ENCODE measurements at places on chromosomes 16 and 17. TPM values are rescaled to one million over a fixed set of nuclear protein-coding genes. Genes with fewer than 3 reads are reported as not detected.

The GAS2L2 gene
- 0.16 TPM for total RNA-seq

The MT1H gene
- total RNA-seq = not detected

The VAT1L gene
- 5.2 TPM for total RNA-seq

The NR1D1 gene
- 2.5 TPM for total RNA-seq

The RPRML gene
- total RNA-seq = 1.6 TPM

GRCh38 chr16:85677383-85677967, 11.3 kb downstream of the GINS2 start:
- no peak overlapping the region for H3K27ac ChIP-seq
- H3K4me1 ChIP-seq = no peaks in the 10 kb centered on the region
- no peak overlapping the region for H3K4me3 ChIP-seq
- peaks cover 15% of the 10 kb centered on the region for H3K36me3 ChIP-seq
- H3K27me3 ChIP-seq = no peaks in the 10 kb centered on the region

- H3K4me1 ChIP-seq = no peaks in the 10 kb centered on the region
- no peaks in the 10 kb centered on the region for H3K27me3 ChIP-seq
- no peak overlapping the region for H3K4me3 ChIP-seq
- H3K36me3 ChIP-seq = no peaks in the 10 kb centered on the region
- DNase-seq = no peak
Measured at GRCh38 chr17:35889241-35889640, 9.1 kb upstream of the CCL5 start.

GRCh38 chr17:66372182-66372581, 69.8 kb downstream of the PRKCA start:
- H3K27ac ChIP-seq = no peak overlapping the region
- peaks cover 38% of the 10 kb centered on the region for H3K4me1 ChIP-seq
- no peak for DNase-seq
- H3K36me3 ChIP-seq = no peaks in the 10 kb centered on the region

DNA sequence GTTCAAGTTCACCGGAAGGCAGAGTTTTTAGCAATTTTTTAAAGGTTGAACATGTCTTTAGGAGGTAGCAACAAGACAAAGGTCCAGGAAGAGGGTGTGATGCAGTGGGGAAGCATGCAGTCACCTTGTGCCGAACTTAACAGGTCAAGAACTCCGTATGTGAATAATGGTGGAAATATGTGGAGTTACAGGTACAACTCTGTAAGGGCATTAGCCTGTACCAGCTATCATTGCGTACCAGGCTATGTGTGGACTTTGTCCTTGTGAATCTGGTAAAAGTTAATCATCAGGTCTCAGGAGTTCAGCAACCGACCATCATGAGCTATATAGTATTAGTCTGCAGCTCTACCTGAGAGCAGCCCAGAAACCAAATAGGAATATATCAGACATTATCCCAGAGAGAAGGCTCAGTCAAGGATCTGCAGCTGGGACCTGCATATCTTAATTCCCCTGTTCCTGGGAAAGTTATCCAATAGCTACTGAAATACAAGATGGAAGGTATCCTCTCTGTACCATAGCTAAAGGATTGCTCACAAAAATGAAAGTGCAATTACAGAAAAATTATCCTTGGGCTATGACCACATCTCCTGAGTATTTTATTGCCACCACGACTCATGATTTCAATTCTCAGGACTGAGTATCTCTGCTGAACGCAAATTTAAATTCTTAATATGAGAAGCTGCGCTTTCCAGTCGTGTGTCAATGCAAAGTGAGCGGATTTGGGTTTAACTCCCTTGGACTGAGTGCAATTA, 469.3 kb downstream of the CDH13 start:
- no peak overlapping the region for H3K4me3 ChIP-seq
- no peak overlapping the region for H3K27ac ChIP-seq
- peaks cover 8% of the 10 kb centered on the region for H3K36me3 ChIP-seq
- peaks cover 4% of the 10 kb centered on the region for H3K27me3 ChIP-seq
- H3K4me1 ChIP-seq = no peaks in the 10 kb centered on the region

GRCh38 chr17:49633762-49634484, 44.0 kb downstream of the SPOP start:
- no peak overlapping the region for H3K27ac ChIP-seq
- H3K36me3 ChIP-seq = peaks cover 9% of the 10 kb centered on the region
- no peak for DNase-seq
- H3K27me3 ChIP-seq = no peaks in the 10 kb centered on the region
- H3K4me1 ChIP-seq = peaks cover 12% of the 10 kb centered on the region
- no peak overlapping the region for H3K4me3 ChIP-seq

GRCh38 chr16:81693041-81693743, 85.9 kb upstream of the PLCG2 start:
- H3K4me3 ChIP-seq = no peak overlapping the region
- peaks cover 15% of the 10 kb centered on the region for H3K36me3 ChIP-seq
- no peaks in the 10 kb centered on the region for H3K27me3 ChIP-seq
- DNase-seq = no peak
- H3K4me1 ChIP-seq = peaks cover 46% of the 10 kb centered on the region

- H3K36me3 ChIP-seq = no peaks in the 10 kb centered on the region
- peaks cover 40% of the 10 kb centered on the region for H3K4me1 ChIP-seq
- H3K27me3 ChIP-seq = no peaks in the 10 kb centered on the region
Measured at GRCh38 chr17:896953-897661, 82.5 kb downstream of the NXN start.

GRCh38 chr17:52209507-52209906, 51.0 kb upstream of the CA10 start:
- peaks cover 13% of the 10 kb centered on the region for H3K27me3 ChIP-seq
- no peaks in the 10 kb centered on the region for H3K36me3 ChIP-seq
- H3K27ac ChIP-seq = no peak overlapping the region
- DNase-seq = no peak
- no peaks in the 10 kb centered on the region for H3K4me1 ChIP-seq
- H3K4me3 ChIP-seq = no peak overlapping the region

DNA sequence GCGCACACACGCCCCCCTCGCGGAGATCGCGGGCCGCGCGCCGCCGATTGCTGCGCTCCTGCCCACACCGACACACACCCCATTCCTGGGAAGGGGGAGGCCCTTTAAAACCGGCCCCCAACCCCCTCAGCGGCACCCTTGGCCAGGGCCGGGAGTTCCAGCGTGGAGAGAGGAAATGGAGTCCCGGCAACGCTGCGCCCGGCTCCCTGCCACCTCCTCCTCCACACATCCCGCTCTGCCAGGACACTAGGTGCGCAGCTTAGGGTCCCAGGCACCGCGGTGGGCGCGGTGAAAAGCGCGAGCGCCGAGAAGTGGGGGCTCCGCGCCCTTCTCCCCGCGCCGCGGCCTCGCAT, 397 bp downstream of the CDC42EP4 start:
- peak overlapping the region; percentile 95 for H3K4me3 ChIP-seq
- peak overlapping the region; percentile 86 for H3K27ac ChIP-seq
- peaks cover 37% of the 10 kb centered on the region for H3K27me3 ChIP-seq
- H3K36me3 ChIP-seq = no peaks in the 10 kb centered on the region
- peaks cover 23% of the 10 kb centered on the region for H3K4me1 ChIP-seq
